ENCODE measurements at places on chromosomes 13 and 19.

- DNase-seq: no peak
These were observed 798 bp downstream of the SLC1A5 start for GRCh38 chr19:46787331-46788261.

DNA sequence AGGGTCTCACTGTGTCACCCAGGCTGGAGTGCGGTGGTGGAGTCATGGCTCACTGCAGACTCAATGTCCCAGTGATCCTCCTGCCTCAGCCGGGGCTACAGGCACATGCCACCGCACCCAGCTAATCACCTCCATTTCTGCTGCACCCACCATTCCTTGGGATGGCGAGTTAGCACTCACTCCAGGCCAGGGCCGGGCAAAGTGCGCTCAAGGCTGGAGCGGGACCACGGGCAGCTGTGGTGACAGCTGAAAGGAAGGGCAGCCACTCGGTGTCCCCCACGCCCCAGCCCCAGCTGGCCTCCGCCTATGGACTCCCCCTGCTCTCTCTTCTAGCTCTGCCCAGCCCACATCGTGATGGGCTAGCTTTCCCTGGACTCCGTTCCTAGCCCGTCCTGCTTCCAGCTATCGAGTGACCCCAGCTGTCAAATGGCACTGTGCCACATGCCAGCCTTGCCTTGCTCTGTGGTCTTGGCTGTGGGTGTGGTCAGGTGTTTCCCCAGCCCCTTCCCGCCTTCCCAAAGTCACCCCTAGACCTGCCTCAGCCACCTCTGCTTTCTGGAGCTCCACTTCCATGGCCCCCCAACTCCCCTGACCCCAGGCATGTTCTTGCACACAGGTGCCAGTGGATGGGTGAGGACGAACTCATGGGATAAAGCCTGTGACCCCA, 4.1 kb downstream of the MICOS13 start:
- DNase-seq: no peak

DNA sequence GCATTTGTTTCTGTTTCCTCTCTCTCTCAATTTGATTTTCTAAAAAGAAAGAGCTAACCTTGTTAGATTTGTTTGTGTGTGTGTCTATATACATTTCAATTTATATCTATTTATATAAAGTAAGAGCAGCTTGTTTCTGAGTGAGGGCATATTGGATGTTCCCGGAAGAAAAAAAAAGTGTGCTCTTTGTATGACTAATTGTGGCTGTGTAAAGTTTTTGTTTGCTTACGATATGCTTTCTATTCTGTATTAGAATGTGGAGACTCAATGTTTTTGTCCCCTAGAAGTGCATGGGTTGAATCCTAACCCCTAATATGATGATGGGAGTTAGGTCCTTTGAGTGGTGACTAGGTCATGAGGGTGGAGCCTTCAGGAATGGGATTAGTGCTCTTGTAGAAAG, 66.6 kb upstream of the C1QTNF9B start:
- no peak for DNase-seq

DNA sequence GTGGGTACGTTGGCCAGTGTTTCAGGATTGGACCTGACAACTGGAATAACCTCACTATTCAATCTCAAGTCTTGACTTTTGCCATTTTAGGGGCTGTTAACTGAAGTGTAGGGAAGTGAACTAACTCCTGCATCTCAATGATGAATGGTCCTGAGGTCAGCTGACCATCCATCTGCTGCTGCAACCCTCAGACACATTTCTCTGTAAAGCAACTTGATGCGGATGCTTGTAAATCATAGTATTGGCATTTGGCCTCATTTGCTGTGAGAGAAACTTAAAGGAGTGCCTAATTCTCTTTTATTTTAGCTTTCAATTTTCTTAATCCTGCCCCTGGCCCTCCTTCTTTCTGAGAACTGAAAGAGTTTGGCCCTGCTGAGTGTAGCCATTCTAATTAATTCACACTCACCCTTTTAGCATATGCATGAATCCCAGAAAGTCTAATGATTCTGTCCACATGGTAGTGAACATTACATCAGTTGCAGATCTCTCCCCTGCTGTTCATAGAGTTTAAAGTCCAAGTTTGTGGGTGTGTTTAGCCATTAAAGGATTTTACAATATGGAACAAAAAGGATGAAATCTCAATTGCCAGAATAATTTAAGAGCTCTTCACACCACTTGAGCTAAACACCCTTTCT, 1531.4 kb upstream of the SLC10A2 start:
- DNase-seq: no peak

- no peak for DNase-seq
These were observed 1.9 kb downstream of the TBC1D17 start for GRCh38 chr19:49879243-49879963.

- no peak for DNase-seq
These were observed 83.3 kb downstream of the KLF5 start for GRCh38 chr13:73142071-73142470.

DNA sequence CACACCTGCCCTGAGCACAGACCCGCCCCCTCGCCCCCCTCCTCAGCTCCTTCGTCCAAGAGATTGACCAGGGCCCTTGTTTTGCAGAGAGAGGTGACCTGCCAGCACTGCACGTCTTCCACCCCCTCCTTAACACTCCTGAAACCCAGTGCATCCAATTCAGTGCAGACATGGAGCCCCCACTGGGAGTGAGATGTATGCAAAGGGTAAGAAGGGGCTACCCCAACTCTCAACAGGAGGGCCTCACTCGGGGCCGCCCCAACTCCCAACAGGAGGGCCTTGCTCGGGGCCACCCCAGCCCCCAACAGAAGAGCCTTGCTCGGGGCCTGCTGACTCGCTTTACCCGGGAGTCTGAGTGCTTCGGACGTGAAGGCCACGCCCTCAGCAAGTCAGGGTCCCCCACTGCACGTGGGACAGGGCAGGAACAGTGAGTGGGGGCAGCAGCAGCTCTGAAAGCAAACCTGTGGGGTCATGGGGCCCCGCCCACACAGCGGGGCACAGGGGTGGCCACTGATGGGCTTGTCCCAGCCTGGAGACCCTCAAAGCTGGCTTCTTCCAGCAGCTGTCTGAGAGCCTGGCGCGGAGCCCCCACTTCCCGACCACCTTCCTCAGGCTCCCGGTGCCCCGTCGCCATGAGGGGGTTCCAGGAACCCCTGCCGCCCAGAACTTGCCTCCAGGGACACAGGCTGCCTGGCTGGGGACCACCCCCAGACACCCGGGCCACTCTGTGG, 5.6 kb downstream of the CACTIN start:
- no peak for DNase-seq

- DNase-seq: no peak
These were observed 145.6 kb downstream of the FLT1 start for GRCh38 chr13:28349371-28349770.

- DNase-seq: no peak
These were observed 263.5 kb downstream of the FOXO1 start for GRCh38 chr13:40402931-40403431.

DNA sequence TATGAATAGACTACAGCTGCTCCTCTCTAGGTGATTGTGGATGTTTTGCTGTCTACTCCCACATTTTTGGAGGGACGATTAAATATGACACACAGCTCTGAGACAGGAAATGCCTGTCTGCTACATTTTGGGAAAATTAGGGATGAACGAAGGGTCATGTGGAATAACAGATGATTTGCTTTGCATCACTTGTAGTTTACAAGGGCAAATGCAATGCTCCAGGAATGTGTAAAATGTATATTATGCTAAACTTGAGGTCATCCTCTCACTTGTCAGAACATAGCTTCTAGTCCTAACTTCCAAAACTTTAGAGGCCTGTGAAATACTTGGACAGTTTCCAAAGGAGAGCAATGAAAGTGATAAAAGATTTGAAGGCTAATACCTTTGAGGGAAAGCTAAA, 284.2 kb upstream of the DACH1 start:
- peak; percentile 38 for DNase-seq
